ENCODE measurements at places on chromosomes 1 and 21.
A peak's percentile ranks its signal among the peaks of the same experiment; 100 is the strongest.

DNA sequence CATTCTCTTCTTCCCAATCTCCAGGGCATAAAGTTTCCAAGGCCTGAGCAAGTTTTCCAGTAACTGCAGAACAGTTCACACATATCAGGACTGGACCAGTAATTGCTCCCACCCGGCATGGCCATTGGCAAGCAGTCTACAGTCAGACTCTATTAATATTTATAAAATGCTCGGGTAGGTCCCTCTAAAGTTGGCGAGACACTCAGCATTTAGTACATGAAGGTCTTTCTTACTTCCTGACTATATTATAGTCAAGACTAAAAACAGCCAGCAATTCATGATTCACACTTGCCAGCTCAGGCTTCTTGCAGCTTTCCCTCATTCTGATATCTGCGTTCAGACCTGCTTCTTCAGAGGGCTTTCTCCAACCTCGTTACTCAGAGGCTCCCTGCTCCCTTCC is 25.4 kb downstream of the GADD45A start:
- DNase-seq: no peak

DNA sequence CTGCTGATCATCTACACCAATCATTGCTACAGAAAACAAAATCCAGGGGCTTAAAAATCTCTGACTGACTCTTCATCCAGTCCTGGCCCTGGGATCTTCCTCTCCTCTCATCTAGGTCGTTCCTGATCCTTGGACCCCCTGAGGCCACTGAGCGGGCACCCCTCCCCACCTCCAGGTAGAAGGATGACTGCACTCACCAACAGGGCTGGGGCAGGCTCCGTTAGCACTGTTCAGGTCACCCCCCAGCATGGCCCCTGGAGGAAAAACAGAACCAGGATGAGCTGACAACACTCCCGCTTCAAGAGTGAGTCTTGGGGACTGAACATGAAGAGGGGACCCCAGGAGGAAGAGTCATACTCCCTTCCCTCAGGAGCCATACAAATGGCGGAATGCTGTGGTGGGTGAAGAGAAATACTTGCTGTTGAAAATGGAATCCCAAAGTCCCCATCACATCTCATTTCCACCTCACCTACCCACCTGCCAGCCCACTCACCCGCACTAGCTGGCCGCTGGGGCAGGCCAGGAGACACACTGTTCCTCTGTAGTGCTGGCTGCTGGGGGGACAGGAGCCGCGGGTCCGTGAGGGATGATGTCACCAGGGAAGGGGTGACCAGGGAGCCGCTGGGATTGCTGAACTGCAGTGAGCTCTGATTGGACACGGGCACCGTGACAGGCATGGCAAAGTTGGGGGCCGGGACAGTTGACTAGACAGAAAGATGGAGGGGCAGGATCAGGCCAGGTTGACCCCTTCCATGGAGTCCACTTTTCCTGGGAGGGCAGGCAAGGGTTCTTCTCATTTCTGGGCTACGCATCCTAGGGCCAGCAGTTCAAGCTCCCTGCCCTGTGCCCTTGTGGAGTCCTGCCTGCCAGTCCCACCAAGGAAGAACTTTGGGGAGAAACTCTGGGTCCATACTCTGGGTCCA is 21.2 kb downstream of the MEF2D start:
- no peak for DNase-seq

- no peak for DNase-seq
Measured at GRCh38 chr1:55579332-55580001, 364.3 kb upstream of the USP24 start.

DNA sequence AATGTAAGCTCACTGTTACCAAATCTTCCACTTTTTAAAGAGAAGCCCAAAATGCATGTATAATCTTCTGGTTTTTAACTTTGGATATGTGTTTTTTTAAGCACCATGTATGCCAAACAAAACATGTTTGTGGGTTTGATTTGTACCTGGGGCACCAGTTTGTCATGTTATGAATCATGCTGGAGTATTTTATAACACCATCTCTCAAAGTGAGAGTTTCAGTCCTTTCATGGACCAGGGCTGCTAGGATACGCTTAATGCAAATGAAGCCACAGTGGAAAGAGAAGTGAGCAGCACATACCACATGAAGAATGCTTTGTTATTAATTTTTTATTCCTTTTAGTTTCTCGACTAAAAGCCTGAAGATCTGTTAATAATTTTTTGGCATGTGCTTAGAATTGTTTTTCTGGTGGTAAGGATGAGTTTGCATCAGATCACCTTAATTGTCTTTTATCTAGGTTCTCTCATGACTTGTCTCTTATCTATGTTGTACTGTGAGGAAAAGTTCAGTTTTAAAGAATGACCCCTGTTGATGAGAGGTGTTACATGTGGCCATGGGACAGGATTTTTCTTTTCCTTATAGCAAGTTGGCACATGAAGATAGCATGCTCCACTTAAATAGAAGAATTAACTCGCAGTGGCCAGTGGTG is 2.0 kb upstream of the RABGAP1L start:
- DNase-seq: peak; percentile 9

DNA sequence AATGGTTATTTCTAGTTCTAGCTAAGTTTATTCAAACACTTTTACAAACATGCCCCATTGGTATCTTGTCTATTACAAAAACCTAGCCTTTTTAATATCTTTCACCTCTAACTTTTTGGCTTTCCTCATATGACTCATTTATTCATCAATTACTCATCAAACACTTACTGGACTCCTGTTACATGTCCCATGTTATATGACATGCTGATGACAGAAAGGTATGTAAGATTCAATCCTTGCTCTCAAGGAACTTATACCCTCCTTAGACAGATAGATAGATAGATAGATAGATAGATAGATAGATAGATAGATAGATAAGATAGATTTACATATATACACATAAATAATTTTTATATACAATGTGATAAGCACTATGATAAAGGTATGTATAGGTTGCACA is 33.9 kb upstream of the INSL5 start:
- no peak for DNase-seq

DNA sequence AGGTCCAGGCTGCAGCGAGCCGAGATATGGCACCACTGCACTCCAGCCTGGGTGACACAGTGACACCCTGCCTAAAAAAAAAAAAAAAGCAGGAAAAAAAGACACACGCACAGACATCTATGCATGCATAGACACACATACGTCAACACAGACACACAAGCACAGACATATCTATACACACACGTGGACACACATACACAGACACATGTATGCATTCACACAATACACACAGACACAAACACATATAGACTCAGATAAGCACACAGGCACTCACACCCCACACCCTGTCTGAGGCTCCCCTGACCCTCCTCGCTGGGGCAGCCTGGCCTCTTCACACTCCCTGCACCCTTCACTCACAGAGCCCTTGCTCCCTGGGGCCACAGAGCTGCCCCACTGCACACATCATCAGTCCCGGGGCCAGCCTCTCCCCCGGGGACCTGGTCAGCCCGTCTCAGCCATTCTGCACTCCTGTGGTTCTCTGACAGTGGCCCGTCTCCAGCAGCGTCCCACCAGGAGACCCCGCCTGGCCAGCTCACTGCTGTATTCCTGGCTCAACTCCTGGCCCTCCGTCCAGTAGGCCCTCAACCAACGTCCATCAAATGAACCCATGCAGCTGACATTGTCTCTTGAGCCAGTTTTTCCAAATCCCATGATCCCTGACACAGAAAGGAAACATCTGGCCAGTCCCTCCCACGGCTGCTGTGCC is 4.6 kb upstream of the PRKCZ start:
- DNase-seq: no peak

GRCh38 chr1:29176576-29176975 is 5.1 kb downstream of the SRSF4 start:
- no peak for DNase-seq

GRCh38 chr1:85328713-85329397 is 52.4 kb upstream of the BCL10 start:
- no peak for DNase-seq

DNA sequence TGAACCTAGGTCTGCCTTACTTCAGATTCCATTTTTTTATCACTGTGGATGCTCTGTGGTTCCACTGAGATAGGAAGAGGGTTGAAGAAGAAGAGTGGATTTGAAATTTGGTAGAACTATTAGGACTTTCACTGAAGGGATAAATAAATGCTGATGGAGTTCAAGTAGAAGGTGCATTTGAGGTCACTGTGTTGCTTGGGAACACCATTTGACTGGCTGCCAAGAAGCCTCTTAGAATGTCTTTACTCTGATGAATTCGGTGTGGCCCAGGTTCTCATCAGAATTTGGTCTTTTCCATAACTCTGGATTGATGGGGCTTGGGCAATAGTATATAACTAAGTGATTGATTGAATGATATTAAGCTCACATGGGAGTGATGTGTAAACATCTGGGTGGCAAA is 11.9 kb downstream of the XPR1 start:
- no peak for DNase-seq

DNA sequence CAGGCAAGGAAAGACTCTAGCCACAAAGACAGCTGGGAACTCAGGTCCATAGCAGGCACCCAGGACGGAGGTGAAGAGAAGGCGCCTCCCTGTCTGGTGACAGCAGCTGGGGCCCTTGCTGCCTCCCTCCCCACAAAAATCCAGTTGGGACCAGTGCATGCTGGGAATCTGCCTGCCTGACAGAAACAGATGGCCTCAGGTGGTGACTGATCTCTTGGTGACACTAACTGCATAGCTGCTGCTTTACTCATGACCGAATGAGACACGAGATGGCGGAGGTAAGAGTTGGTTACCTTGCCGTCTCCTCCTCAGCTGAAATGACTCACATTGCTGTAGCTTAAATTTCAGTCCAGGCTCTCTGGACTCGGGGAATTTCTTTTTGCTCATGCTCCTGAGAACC is 130.3 kb downstream of the FGGY start:
- DNase-seq: no peak

- DNase-seq: no peak
Measured at GRCh38 chr1:226304291-226304955, 4.5 kb downstream of the LIN9 start.

Data from CD4-positive, alpha-beta T cell treated with Interleukin-6 at 100 ng/mL for 8 hours (primary cell).